ENCODE measurements at places on chromosomes 11 and 22. TPM values are rescaled to one million over a fixed set of nuclear protein-coding genes. Genes with fewer than 3 reads are reported as not detected.
A peak's percentile ranks its signal among the peaks of the same experiment; 100 is the strongest.

SYT7 gene
- total RNA-seq = 46.6 TPM

UCP3 gene
- total RNA-seq = 2.5 TPM

FZD4 gene
- 25.0 TPM for total RNA-seq

HMGXB4 gene
- 10.2 TPM for total RNA-seq

DUSP8 gene
- total RNA-seq = 11.1 TPM

PYGM gene
- 71.5 TPM for total RNA-seq

- no peak for DNase-seq
Observed at GRCh38 chr11:102971766-102972165, 16.2 kb upstream of the MMP13 start.

GRCh38 chr11:83004746-83005556 lies 66.7 kb downstream of the RAB30 start:
- no peak for DNase-seq

DNA sequence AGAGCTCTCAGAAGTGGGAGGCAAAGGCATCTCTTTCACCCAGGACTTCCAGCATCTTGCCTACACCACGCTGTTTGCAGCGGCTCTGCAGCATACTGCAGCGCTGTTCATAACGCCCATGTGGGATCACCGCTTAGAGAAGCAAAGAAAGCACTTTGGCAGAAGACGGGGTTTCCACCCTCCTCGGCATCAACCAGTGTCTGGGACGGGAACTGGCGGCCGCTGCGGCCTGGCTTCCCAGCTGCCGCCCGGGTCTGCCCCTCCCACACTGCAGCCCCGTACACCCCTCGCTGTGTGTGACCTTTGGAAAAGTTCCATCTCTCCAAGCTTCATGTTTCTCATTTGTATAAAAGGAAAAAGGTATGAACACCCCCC lies 545 bp upstream of the TIRAP start:
- peak; percentile 85 for DNase-seq

GRCh38 chr11:33531743-33532181 lies 168.9 kb downstream of the C11orf91 start:
- DNase-seq = no peak

- DNase-seq = no peak
Observed at GRCh38 chr11:126963603-126964363, 36.8 kb downstream of the KIRREL3 start.

- DNase-seq = no peak
Observed at GRCh38 chr22:46909237-46910030, 147.0 kb downstream of the TBC1D22A start.

- DNase-seq = no peak
Observed at GRCh38 chr11:8094656-8095055, 13.6 kb downstream of the TUB start.

- peak; percentile 98 for DNase-seq
Observed at GRCh38 chr11:62705880-62706849, 1.1 kb downstream of the BSCL2 start.

- no peak for DNase-seq
Observed at GRCh38 chr11:93133488-93134109, 64.2 kb downstream of the SLC36A4 start.

DNA sequence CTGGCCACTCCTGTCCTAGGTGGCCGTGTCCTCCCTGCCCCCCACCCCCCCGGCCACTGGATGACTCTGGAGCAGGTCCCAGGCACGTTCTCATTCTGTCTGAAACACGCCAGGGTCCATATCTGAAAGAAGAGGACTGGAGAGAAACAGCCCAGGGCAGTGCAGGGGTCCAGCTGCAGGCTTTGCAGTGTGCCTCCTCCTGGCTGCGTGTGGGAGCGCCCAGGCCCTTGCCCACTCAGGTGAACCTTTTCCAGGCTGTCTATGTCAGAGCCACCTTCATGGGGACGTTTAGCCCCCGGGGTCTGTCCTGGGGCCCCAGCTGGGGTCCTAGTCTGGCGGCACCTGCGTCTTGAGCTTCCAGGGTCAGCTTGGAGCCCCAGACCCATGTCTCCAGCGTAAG lies 15.6 kb downstream of the GRAMD4 start:
- DNase-seq = no peak

DNA sequence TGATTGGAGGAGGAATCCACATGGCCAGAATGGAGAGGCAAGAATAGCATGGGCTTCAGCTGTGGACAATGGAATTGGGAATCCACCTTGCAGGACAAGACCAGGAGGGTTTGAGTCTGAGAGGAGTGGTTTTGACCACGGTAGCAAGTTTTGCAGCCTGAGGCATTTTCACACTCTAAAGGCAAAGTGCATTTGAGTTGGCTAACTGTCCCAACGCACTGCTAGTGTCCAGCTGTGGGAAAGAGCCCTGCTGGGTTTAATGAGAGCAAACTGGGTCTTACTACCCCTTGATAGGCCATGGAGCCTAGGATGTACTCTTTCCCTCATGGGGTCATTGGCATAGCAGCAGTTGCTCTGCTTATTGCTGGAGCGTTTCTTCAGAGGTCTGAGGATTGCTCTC lies at the start of gene OR5B2:
Gene OR5B2 (minus strand): TSS at position 101 of the 400 bp plus-strand sequence. CDS start 4,860 bp downstream, outside the sequence.
- no peak for DNase-seq

DNA sequence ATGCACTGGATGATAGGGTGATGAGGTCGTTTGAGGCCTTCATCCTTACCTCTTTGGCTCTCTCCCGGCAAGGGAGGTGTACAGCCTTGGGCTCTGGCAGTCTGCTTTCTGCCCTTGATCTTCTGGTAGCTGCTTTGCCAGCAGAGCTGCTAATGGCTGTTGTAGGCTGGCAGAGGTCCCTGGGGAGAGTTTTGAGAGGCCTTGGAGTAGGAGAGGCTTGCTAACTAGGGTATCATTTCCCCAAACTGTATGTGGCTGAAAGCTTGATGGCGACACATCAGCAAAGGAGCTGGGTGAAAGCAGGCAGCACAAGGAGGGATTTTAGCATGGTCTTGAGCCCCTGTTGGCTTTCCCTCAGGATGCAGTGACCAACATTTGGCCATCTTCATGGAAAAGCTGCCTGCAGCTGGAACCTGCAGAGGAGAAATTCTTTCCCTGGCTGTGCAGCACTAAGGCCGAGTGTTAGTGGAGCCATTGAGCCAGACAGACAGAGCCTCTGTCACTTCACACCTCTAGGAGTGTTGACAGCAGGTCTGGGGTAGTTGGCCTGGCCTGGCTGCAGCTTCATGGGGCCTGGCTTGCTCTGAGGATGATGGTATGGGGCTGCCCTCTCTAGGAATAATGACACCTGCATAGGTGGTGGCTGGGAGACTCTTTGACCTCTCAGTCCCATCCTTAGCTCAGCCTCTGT lies 3.5 kb upstream of the AMPD3 start:
- DNase-seq = no peak

DNA sequence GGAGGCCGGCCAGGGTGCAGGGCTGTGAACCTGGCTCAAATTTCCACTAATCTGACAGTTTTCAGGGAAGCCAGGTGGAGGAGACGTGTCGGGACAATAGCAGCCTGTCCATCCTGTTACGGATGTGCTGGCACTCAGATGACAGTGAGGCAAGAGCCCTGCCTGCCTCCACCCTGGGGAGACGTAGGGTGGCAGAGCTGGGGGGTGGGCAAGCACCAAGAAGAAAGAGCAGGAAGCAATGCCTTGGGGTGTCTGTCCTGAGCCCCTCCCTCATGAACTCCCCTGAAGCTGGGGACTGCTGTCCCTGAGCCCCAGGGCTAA lies 10.0 kb upstream of the TRIM29 start:
- peak; percentile 21 for DNase-seq
